A549 treated with AZD2906 at 1 μM for 4 hours (cell line): ENCODE measurements at places on chromosomes 5 and 9. TPM values are rescaled to one million over a fixed set of nuclear protein-coding genes. Genes with fewer than 3 reads are reported as not detected.

The FOXD1 gene
- 12.2 to 19.4 TPM (median 17.7 TPM) in 5 replicates for total RNA-seq

The NR5A1 gene
- total RNA-seq: 0.07 to 0.20 TPM (median 0.17 TPM) in 5 replicates

The ADAMTS12 gene
- total RNA-seq: 5.5 to 7.2 TPM (median 7.0 TPM) in 5 replicates

The FNIP1 gene
- 10.8 to 14.3 TPM (median 11.9 TPM) in 5 replicates for total RNA-seq

The CARTPT gene
- not detected in 5 replicates for total RNA-seq

The SLC6A19 gene
- total RNA-seq: 0.42 to 0.71 TPM (median 0.66 TPM) in 5 replicates

The LHX3 gene
- total RNA-seq: 0.07 to 0.08 TPM (median 0.08 TPM) in 4 of 5 replicates, not detected in the other

The SEMA5A gene
- total RNA-seq: under 0.01 TPM in 2 of 5 replicates, not detected in the others

The PRELID2 gene
- total RNA-seq: 7.6 to 10.8 TPM (median 8.1 TPM) in 5 replicates

The ZFP37 gene
- 1.4 to 2.4 TPM (median 1.7 TPM) in 5 replicates for total RNA-seq

The GOLPH3 gene
- total RNA-seq: 66.5 to 89.4 TPM (median 80.6 TPM) in 5 replicates

The SOX30 gene
- 0.03 TPM in 1 of 5 replicates, not detected in the others for total RNA-seq

The PCDHB7 gene
- 0.01 to 0.03 TPM (median 0.02 TPM) in 3 of 5 replicates, not detected in the others for total RNA-seq

The FKTN gene
- total RNA-seq: 6.5 to 8.6 TPM (median 7.1 TPM) in 5 replicates

The TMCO6 gene
- total RNA-seq: 10.6 to 14.5 TPM (median 12.3 TPM) in 5 replicates

The MYOZ3 gene
- 0.03 to 0.06 TPM in 2 of 5 replicates, not detected in the others for total RNA-seq

The CER1 gene
- not detected in 5 replicates for total RNA-seq

The SLIT3 gene
- total RNA-seq: 13.0 to 18.1 TPM (median 16.5 TPM) in 5 replicates
